IMR-90 (cell line): ENCODE measurements at places on chromosomes 4 and X. TPM values are rescaled to one million over a fixed set of nuclear protein-coding genes. Genes with fewer than 3 reads are reported as not detected.

- no peak overlapping the region for H3K27ac ChIP-seq
- no peak overlapping the region for H3K4me3 ChIP-seq
- no peaks in the 10 kb centered on the region for H3K27me3 ChIP-seq
These were observed 142.8 kb downstream of the MOSPD2 start for GRCh38 chrX:15016051-15016450.

- no peak overlapping the region for H3K27ac ChIP-seq
- H3K4me1 ChIP-seq, result peaks cover 5% of the 10 kb centered on the region; the same call in 1 of the 2 replicates
- no peak for DNase-seq
- H3K36me3 ChIP-seq, result peaks cover 6% of the 10 kb centered on the region
These were observed 31.9 kb downstream of the CLDN2 start for GRCh38 chrX:106952089-106952488.

GRCh38 chrX:71974916-71975315 lies 64.3 kb downstream of the NHSL2 start:
- no peaks in the 10 kb centered on the region for H3K4me1 ChIP-seq
- H3K4me3 ChIP-seq, result no peak overlapping the region
- H3K27ac ChIP-seq, result no peak overlapping the region
- H3K27me3 ChIP-seq, result peaks cover 37% of the 10 kb centered on the region
- DNase-seq, result no peak

GRCh38 chr4:8939160-8939839 lies 67.7 kb upstream of the HMX1 start:
- no peak overlapping the region for H3K27ac ChIP-seq
- no peaks in the 10 kb centered on the region for H3K4me1 ChIP-seq
- H3K36me3 ChIP-seq, result no peaks in the 10 kb centered on the region
- H3K4me3 ChIP-seq, result no peak overlapping the region

DNA sequence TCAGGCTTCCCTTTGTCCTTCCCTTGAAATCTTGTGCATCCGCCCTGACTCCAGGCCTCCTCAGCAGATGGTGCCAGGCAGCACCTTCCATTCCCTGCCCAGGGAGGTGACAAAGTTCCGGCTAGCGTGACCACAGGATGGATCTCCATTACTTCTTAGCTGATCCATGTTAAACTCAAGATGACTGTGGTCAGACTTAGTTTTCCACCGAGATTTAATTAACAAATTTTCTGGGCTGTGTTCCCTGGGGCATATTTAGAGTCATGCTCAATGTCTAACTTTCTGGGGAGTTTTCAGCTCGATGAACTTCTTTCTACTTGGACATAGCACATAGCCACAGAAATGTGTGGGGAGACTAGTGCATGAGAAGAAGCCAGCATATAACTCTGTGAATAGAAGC lies 215.1 kb upstream of the SFRP2 start:
- H3K4me3 ChIP-seq, result no peak overlapping the region
- no peak overlapping the region for H3K27ac ChIP-seq
- H3K27me3 ChIP-seq, result no peaks in the 10 kb centered on the region
- DNase-seq, result no peak
- H3K4me1 ChIP-seq, result no peaks in the 10 kb centered on the region

- no peaks in the 10 kb centered on the region for H3K4me1 ChIP-seq
- DNase-seq, result no peak
- H3K27ac ChIP-seq, result no peak overlapping the region
- H3K4me3 ChIP-seq, result no peak overlapping the region
- H3K27me3 ChIP-seq, result no peaks in the 10 kb centered on the region
These were observed 54.6 kb downstream of the SPANXN3 start for GRCh38 chrX:143462696-143463095.

DNA sequence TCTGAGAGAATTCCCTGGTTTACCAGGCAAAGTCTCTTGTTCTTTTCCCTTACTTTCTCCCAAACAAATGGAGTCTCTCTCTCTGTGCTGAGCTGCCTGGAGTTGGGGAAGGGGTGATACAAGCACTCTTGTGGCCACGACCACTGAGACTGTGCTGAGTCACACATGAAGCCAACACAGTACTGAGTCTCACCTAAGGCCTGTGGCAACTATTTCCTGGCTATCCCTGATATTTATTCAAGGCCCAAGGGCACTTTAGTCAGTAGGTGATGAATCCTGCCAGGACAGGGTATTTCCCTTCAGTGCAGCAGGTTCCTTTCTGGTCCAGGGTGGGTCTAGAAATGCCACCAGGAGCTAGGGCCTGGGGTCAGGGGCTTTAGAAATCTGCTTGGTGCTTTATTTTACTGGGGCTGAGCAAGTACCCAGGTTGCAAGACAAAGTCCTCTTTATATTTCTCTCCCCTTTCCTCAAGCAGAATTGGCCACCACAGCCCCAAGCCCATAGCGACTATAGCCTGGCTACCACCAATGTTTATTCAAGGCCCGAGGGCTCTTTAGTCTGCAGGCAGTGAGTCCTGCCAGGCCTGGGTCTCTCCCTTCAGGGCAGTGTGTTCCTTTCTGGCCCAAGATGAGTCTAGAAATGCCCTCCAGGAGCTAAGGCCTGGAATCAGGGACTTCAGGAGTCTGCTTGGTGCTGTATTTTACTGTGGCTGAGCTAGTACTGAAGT lies 10.5 kb downstream of the ARL13A start:
- H3K36me3 ChIP-seq, result no peaks in the 10 kb centered on the region
- DNase-seq, result peak; percentile 22
- peaks cover 12% of the 10 kb centered on the region; the same call in 1 of the 2 replicates for H3K4me1 ChIP-seq
- H3K27me3 ChIP-seq, result no peaks in the 10 kb centered on the region
- no peak overlapping the region; the same call in 1 of the 2 replicates for H3K27ac ChIP-seq
- H3K4me3 ChIP-seq, result no peak overlapping the region

DNA sequence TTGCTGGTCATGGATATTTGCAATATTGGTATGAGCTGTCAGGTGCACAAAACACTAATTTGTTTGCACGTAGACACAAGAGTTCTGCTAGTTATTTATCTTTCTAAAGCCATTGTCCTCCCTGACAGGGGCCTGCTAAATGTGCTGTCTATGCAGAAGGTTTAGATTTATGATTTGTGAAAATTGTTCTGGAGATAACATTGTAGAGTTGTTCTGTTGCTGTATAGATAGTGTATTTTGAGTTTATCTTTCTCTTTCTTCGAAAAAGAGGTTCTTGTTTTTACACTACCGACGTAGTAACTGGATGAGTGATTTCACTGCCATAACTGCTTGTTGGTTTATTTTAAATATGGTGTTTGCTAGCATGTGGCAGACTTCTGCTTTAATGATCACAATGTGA lies 28.5 kb upstream of the FGG start:
- no peaks in the 10 kb centered on the region for H3K27me3 ChIP-seq
- DNase-seq, result no peak
- H3K36me3 ChIP-seq, result no peaks in the 10 kb centered on the region
- H3K4me1 ChIP-seq, result no peaks in the 10 kb centered on the region
- H3K27ac ChIP-seq, result no peak overlapping the region

- H3K36me3 ChIP-seq, result no peaks in the 10 kb centered on the region
- no peak for DNase-seq
- H3K27ac ChIP-seq, result no peak overlapping the region
- H3K4me1 ChIP-seq, result no peaks in the 10 kb centered on the region
- H3K4me3 ChIP-seq, result no peak overlapping the region
These were observed 1593.2 kb downstream of the C4orf33 start for GRCh38 chr4:130689181-130689580.

- H3K4me1 ChIP-seq, result peaks cover 5% of the 10 kb centered on the region; the same call in 1 of the 2 replicates
- H3K4me3 ChIP-seq, result no peak overlapping the region
- DNase-seq, result peak; percentile 12
- no peaks in the 10 kb centered on the region for H3K27me3 ChIP-seq
- H3K36me3 ChIP-seq, result no peaks in the 10 kb centered on the region
These were observed 8.2 kb downstream of the SLC38A5 start for GRCh38 chrX:48461830-48462229.

GRCh38 chr4:118872181-118872580 lies 16.5 kb upstream of the SYNPO2 start:
- no peak overlapping the region for H3K27ac ChIP-seq
- no peaks in the 10 kb centered on the region for H3K4me1 ChIP-seq
- H3K27me3 ChIP-seq, result no peaks in the 10 kb centered on the region
- DNase-seq, result no peak

DNA sequence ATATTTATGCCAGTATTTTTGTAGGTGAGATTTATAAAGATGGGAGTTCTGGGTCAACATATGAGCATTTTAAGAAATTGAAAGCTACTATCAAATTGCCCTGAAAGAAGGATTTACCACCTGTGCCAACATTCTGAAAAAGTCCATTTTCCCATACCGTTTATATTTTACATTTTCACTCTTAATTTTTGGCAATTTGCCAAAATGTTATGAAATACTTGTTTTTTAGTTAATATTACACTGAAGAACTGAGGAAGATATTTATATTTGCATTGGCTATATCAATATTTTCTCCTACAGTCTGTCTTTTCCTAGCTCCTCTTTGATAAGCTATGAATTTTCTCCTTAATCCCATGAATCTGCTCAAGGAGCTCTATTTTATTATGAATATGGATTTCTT lies 52.4 kb downstream of the DCHS2 start:
- H3K36me3 ChIP-seq, result no peaks in the 10 kb centered on the region
- no peak for DNase-seq
- no peak overlapping the region for H3K27ac ChIP-seq
- no peak overlapping the region for H3K4me3 ChIP-seq
- no peaks in the 10 kb centered on the region for H3K4me1 ChIP-seq

DNA sequence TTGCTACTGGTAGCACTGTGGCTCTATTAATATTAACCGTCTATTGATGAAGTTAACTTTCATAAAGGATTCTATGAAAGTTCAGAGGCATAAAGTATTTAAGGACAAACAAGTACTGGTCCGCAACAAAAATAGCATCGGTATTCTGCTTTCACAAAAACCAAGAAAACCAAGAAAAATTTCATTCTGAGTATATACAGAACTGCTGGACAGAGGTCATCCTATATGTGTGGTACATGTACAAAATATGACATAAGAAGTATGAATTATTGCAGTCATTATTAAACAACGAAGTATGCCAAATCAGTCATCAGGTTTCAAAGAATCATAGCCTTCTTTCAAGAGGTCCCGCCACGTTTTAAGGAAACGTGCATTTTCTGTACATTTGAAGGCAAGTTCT lies 2.4 kb downstream of the C4orf46 start:
- H3K4me3 ChIP-seq, result no peak overlapping the region
- DNase-seq, result no peak
- no peaks in the 10 kb centered on the region for H3K36me3 ChIP-seq
- no peaks in the 10 kb centered on the region for H3K4me1 ChIP-seq

Gene ETDB
- total RNA-seq, result not detected in 2 replicates

Gene INTU
- 10.8 and 12.5 TPM in 2 replicates for total RNA-seq

Gene SLC10A4
- not detected in 2 replicates for total RNA-seq

Gene TAF7L
- total RNA-seq, result 0.18 and 0.28 TPM in 2 replicates

Gene AFM
- not detected in 2 replicates for total RNA-seq
